Pancreas (tissue), 10 donors: ENCODE measurements at places on chromosomes 4 and X. TPM values are rescaled to one million over a fixed set of nuclear protein-coding genes. Genes with fewer than 3 reads are reported as not detected.

DNA sequence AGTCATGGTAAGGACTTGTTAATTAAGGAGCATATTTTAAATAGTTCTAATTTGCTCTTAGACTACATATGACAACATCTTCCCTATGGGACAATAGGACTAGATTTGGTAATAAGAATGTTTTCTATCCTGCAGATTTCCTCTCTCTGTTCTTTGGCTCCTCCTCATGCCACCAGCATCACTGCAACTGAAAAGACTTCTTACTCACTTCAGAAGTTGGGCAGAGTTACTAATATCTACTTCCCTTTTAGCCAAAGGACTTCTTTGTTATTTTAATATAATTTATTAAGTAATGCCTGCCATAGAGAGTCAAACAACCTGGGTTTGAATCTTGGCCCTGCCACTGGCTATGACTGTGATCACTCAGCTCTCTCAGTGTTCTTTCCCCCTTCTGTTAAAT is 16.4 kb downstream of the MMAA start:
- no peaks in the 10 kb centered on the region for H3K4me1 ChIP-seq
- H3K4me3 ChIP-seq = no peak overlapping the region
- H3K27me3 ChIP-seq = no peaks in the 10 kb centered on the region
- no peaks in the 10 kb centered on the region for H3K36me3 ChIP-seq
- no peak for DNase-seq
- H3K27ac ChIP-seq = no peak overlapping the region

GRCh38 chrX:19728915-19729314 is 158.5 kb downstream of the SH3KBP1 start:
- H3K36me3 ChIP-seq = no peaks in the 10 kb centered on the region
- DNase-seq = no peak
- no peaks in the 10 kb centered on the region for H3K4me1 ChIP-seq
- H3K27me3 ChIP-seq = no peaks in the 10 kb centered on the region

GRCh38 chrX:140762061-140762460 is 52.5 kb downstream of the LINC00632 start:
- H3K4me3 ChIP-seq = no peak overlapping the region
- H3K27me3 ChIP-seq = no peaks in the 10 kb centered on the region
- no peak for DNase-seq
- H3K4me1 ChIP-seq = no peaks in the 10 kb centered on the region
- H3K27ac ChIP-seq = no peak overlapping the region

DNA sequence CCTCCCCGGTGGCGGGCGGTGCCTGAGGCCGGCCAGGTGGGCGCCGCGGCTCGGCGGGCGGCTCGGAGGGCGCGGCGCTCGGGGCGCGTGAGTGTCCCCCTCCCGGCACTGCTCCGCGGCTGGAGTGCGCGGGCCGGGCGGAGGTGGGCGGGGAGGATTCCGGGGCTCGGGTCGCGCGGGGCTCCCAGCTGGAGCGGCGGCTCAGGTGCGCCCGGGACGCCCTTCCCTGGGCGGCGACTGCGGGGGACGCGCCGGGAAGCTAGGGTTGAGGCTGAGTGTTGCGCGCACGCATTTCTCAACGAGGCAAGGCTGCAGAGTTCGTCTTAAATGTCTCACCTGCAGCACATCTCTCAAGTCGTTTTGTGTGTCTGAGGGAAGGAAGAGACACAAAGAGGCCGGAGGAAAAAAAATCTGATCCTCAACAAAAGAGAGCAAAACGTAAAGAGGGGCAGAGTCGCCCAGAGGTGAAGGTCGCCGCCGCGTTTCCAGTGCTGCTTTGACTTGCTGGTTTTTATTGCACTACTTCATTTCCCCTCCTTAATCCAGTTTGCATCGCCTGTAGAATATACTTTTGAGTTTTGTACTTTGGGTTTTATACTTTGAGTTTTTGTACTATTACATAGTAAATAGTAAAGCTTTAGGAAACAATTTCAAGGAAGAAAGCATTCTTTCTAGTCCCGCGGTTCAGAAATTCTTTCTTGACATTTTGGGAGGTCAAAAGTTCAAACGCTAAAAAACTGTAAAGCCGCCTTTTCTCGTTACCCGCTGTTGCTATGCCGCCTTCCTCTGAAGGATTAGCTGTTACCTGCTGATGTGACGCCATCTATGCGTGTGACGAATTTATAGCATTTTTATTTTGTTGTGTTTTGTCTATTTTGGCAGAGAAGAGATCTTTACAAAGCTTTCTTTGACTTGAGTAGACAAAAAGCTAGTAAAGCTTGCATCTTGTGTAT is 106.5 kb upstream of the STOX2 start:
- no peaks in the 10 kb centered on the region for H3K27me3 ChIP-seq
- DNase-seq = no peak
- H3K27ac ChIP-seq = peak overlapping the region; percentile 73
- H3K4me1 ChIP-seq = no peaks in the 10 kb centered on the region
- peak overlapping the region; percentile 67 for H3K4me3 ChIP-seq

DNA sequence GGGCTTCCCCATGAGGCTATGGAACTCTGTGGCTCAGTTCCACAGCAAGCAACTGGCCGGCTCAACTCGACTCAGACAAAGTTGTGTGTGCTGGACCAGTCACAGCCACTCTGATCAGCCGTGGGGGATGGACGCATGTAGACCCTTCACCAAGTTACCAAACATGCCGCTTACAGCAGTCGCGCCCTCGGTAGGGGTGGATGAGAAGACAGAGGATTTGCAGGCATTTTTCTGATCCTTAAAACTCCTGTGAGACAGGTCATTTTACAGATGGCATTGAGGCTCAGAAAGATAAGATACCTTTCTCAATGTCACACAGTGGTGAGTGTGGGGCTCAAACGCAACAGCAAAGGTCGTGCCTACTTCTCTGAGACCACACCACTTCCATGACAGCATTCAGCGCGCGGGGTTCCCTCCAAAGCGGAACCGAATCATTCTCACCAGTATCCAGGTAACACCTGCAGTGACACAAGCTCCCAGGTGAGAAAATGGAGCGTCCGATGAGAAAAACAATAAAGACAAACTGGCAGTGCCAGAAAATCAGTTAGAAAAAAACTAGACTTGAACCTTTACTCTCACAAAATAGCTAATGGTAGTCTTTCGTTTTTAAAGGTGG is 83.6 kb downstream of the RELL1 start:
- H3K36me3 ChIP-seq = no peaks in the 10 kb centered on the region
- no peaks in the 10 kb centered on the region for H3K27me3 ChIP-seq
- H3K4me3 ChIP-seq = no peak overlapping the region
- DNase-seq = no peak
- H3K4me1 ChIP-seq = no peaks in the 10 kb centered on the region

DNA sequence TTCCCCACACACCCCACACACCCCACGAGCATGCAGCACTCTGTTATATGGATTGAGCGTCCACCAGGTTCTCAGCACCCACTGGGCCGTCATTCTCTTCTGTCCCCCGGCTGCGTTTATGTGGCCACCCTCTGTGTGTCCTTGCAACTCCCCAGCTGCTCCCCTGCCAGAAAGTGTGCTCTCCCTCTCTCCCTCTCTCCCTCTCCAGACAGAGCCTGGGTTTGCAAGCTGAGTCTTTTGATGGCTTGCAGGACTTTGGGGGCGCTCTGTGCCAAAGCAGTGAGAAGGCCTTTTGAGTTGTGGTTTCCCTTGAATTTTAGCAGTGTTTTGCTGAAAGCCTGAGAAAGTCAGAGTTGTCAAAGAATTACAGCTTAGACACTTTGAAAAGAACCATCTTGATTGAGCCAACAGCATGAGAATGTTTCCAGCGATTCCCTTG is 173.5 kb downstream of the DCLK2 start:
- no peaks in the 10 kb centered on the region for H3K36me3 ChIP-seq
- no peak overlapping the region for H3K4me3 ChIP-seq
- DNase-seq = no peak
- H3K27ac ChIP-seq = no peak overlapping the region
- H3K4me1 ChIP-seq = no peaks in the 10 kb centered on the region

DNA sequence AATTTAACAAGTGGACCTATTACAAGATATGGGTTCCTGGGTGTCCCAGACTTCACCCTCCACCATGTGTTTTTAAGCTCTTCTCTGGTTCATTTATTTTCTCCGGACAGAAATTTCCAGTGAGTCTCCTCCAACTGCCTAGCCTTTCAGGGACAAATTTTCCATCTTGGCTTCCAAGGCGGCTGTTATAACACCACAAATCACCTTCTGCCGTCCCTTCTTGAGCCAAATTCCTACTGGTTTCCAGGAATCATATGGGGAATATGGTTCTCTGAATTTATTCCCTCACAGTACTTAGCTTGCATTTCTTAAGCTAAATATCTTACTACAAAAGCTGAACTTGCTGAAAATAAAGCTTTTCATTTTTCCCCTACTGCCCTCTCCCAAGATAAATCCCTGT is 18.8 kb downstream of the NEXMIF start:
- no peak overlapping the region for H3K4me3 ChIP-seq
- H3K4me1 ChIP-seq = no peaks in the 10 kb centered on the region
- no peaks in the 10 kb centered on the region for H3K27me3 ChIP-seq
- no peaks in the 10 kb centered on the region for H3K36me3 ChIP-seq
- no peak overlapping the region for H3K27ac ChIP-seq

DNA sequence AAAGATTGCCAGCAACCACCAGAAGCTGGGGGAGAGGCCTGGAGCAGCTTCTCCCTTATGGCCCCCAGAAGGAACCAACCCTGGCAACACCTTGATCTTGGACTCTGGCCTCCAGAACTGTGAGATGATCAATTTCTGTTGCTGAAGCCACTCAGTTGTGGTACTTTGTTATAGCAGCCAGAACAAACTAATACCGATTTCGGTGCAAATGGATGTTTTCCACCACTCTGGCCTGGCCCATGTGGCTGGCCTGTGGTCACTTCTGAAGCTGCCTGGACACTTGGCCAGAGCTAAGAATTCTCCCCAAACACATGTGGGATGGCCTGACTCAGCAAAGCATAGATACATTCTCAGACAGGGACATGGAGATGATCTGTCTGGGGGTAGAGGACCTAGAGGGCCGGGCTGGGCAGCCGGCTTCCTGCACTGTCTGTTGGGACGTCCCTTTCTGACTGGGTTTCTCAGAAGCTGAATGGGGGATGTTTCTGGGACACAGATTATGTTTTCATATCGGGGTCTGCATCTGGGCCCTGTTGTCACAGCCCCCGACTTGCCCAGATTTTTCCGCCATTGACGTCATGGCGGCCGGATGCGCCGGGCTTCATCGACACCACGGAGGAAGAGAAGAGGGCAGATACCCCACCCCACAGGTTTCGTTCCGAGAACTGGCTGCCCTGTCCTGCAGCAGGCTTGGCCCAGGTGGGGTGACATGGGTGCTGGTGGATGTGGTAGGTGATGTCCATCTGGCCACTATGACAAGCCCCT is 4.1 kb downstream of the FOXP3 start:
- H3K4me3 ChIP-seq = no peak overlapping the region
- H3K27me3 ChIP-seq = no peaks in the 10 kb centered on the region
- no peaks in the 10 kb centered on the region for H3K36me3 ChIP-seq
- no peak for DNase-seq

DNA sequence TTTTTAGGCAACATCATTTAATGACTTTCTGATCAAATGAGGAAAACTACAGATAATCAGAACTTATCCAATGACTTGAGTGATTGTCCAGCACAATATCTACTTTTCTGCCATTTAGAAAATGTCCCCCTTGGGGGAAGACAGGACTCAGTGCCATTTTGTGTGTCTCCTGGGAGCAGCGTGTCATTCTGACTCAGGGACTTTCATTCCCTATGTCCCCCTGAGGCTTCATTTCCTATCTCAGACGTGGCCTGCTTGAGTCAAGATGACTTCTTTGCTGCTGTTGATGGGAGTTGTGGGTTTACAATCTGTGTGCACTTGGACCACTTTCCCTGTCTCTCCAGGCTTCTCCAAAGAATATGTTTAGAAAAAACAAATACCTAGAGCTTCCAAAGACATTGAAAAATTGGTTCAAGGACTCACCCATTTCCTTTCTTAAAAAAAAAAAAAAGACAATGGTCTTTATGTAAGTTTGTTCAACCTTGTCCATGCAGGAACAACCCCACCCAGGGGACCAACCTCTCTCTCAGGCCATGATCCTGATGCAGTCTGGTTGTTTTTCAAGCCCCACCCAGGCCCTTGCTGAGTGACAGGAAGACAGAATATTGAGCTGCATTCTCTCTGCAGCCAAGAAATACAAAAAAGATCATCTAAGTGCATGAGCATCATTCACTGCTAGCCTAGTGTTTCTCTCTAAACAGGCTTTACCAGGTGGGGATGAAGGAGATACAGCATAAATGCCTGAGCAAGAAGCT is 34.3 kb upstream of the TMEM154 start:
- no peaks in the 10 kb centered on the region for H3K36me3 ChIP-seq
- H3K4me3 ChIP-seq = no peak overlapping the region
- H3K27me3 ChIP-seq = no peaks in the 10 kb centered on the region
- H3K27ac ChIP-seq = no peak overlapping the region

- peaks cover 9% of the 10 kb centered on the region for H3K4me1 ChIP-seq
- H3K27me3 ChIP-seq = no peaks in the 10 kb centered on the region
- no peak overlapping the region for H3K4me3 ChIP-seq
- H3K36me3 ChIP-seq = no peaks in the 10 kb centered on the region
- no peak for DNase-seq
- H3K27ac ChIP-seq = no peak overlapping the region
These were observed 38.8 kb upstream of the STIM2 start for GRCh38 chr4:26821677-26822503.

GRCh38 chr4:160371446-160371845 is 1268.6 kb downstream of the RAPGEF2 start:
- no peaks in the 10 kb centered on the region for H3K36me3 ChIP-seq
- no peak for DNase-seq
- no peaks in the 10 kb centered on the region for H3K4me1 ChIP-seq
- H3K4me3 ChIP-seq = no peak overlapping the region
- no peaks in the 10 kb centered on the region for H3K27me3 ChIP-seq

GRCh38 chr4:125421547-125421946 is 106.8 kb downstream of the FAT4 start:
- H3K4me3 ChIP-seq = no peak overlapping the region
- no peaks in the 10 kb centered on the region for H3K4me1 ChIP-seq
- H3K36me3 ChIP-seq = no peaks in the 10 kb centered on the region
- no peaks in the 10 kb centered on the region for H3K27me3 ChIP-seq
- no peak for DNase-seq

- H3K4me1 ChIP-seq = no peaks in the 10 kb centered on the region
- no peak for DNase-seq
- no peaks in the 10 kb centered on the region for H3K27me3 ChIP-seq
- no peak overlapping the region for H3K27ac ChIP-seq
- H3K36me3 ChIP-seq = no peaks in the 10 kb centered on the region
These were observed 1160.3 kb downstream of the FSTL5 start for GRCh38 chr4:161003418-161004057.

DNA sequence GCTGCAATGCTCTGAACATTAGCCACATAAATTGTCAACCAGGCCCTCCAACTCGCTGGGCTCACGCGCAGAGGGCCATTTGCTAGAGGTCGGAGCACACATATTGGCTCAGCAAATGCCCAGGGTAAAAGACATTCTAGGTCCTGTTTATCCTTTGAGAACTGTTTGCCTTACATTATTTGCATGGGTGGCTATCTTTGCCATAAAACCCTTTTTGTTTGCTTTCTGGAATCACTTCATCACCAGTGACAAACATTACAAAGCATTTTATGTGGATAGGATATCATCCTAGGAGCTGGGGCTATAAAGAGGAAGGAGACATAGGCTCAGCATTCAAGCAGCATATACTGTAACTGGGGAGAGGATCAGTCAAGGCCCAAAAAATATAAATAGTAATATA is 149.2 kb upstream of the RAI2 start:
- no peaks in the 10 kb centered on the region for H3K36me3 ChIP-seq
- DNase-seq = no peak
- H3K27me3 ChIP-seq = peaks cover 23% of the 10 kb centered on the region
- no peak overlapping the region for H3K4me3 ChIP-seq
- no peak overlapping the region for H3K27ac ChIP-seq

Gene S100G
- not detected for polyA plus RNA-seq

Gene OCRL
- polyA plus RNA-seq = 8.5 TPM

Gene OSTC
- polyA plus RNA-seq = 53.0 TPM

Gene JAKMIP1
- 4.3 TPM for polyA plus RNA-seq

Gene ARSJ
- 0.80 TPM for polyA plus RNA-seq

Gene MAB21L2
- 0.15 TPM for polyA plus RNA-seq

Gene HSFX1
- polyA plus RNA-seq = 0.38 TPM

Gene DCLK2
- 2.3 TPM for polyA plus RNA-seq

Gene YY2
- 0.85 TPM for polyA plus RNA-seq
